Fibroblast of skin of right quadriceps (primary cell): ENCODE measurements at places on chromosomes 6 and 20.

DNA sequence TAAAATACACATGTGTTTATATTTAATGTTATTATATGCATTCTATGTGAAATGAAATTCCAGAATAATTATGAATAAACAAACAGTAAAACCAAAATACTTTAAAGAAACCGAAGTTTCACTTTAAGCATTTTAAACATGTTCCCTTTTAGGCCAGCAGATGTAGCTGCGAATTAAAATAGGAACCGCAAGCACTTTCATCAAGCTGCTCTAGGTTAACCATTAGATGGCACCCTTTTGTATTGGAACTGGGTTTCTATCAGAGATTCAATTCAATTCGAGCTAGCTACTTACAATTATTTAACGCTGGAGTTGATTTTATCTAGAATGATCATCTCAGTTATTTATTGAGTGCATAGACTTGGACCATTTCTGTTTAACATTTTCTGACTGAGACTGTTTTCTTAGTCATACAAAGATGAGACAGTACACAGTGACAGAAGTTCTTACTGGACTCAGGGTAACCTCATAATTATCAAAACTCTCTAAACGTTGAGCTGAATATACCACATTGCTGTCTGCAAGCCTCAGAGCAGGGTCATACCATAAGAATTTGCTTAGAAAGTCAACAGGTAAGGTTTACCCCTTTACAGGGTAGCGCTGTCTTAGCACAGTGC, 8.5 kb downstream of the TMEM242 start:
- DNase-seq, result peak; percentile 74

- peak; percentile 67 for DNase-seq
Measured at GRCh38 chr6:6736791-6737654, 148.5 kb downstream of the LY86 start.

DNA sequence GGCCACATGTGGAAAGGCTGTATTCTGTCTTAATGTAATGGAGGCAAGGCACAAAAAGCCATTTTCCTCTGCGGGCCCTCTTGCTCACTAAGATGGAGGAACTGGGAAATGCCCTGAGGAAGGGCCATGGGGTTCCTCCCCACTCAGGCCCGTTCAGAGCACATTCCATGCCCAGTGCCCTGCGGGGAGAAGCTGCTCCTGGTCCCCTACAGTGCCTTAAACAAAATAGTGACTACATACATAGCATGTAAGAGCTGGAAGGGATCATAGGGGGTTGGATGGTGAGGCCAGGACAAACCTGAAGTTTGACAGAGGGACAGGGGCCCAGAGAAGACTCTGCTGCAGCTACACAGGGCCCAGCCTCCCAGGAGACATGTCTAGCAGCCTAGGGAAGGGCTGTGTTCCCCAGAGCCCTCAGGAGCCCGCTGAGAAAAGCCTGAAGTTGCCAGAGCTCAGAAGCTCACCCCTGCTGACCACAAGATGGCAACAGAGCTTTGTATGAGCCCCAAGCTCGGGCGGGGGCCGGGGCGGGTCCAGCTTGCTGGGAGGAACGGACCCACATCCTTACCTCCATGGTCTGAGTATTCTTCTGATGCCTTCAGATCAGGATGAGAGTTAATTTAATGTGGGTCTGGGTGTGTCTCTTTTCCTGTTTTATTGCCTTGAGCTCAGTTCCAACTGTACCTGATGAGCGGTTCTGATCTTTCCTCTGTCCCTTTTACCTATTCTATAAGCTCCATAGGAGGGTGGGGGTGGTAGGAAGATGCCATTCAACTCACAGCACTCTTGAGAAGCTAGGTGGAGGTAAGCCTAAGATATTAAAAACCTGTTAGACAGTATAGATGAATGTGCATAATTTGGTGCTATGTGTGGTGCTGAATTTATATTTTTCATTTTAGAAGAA, 242.9 kb downstream of the CDC5L start:
- DNase-seq, result peak; percentile 66

- DNase-seq, result peak; percentile 14
Measured at GRCh38 chr20:20520776-20521175, 152.9 kb downstream of the INSM1 start.

DNA sequence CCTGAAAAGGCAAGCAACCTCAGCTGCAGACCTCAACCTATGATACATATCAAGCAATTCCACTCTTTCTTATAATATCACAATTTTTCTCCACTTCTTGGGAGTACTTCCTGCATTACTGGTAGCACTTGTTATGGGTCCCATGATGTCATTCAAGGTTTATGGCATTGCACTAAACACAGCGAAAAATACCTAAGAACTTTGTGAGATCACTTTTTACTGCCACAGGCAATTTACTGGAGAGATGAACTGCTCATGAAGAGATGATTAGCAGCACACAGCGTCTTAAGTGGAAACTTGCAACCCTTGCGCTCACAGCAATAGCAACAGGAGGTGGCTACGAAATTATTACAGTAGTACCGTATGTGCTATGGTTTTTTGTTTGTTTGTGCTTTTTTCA, 19.3 kb upstream of the RIMS4 start:
- DNase-seq, result no peak
